ENCODE measurements at places on chromosomes 16 and 17.
A peak's percentile ranks its signal among the peaks of the same experiment; 100 is the strongest.

DNA sequence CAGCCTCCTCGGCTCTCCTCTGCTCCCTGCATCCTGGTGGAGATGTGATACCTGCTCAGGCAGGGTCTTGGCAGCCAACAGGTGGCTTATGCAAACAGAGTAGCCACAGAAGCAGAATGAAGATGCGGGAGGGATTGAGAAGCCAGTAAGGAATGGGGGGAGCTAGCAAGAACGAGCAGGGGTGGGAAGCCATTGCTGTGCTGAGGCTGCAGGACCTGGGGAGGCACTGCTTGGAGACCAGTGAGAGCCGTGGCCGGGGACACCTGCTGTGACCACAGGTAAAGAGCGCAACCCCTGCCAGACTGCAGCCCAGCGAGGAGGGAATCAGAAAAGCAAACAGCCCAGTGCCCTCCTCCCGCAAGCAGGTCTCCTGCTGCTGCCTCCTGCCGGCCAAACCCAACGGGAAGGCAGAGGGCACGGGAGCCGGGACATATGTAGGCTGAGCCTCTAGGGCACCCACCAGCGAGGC, 14.7 kb downstream of the AIPL1 start:
- no peak for DNase-seq

- DNase-seq: no peak
Observed at GRCh38 chr17:59355030-59355701, 23.7 kb downstream of the YPEL2 start.

- peak; percentile 87 for DNase-seq
Observed at GRCh38 chr16:57260294-57260929, 15.4 kb downstream of the ARL2BP start.

- peak; percentile 29 for DNase-seq
Observed at GRCh38 chr17:10745231-10745630, 15.4 kb upstream of the TMEM220 start.

DNA sequence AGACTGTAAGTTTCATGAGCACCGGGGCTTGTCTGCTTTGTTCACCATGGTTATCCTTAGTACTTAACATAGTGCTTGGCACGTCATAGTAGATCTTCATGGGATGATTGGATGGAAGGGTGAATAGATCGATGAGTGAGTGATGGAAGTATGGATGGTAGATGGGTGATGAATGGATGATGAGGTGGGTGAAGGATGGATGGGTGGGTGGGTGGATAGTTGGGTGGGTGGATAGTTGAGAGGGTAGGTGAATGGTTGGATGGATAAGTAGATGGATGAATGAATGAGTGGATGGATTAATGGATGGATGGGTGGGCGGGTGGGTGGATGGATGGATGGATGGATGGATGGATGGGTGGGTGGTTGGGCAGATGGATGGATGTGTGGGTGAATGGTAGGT, 133.2 kb upstream of the PLCG2 start:
- no peak for DNase-seq

GRCh38 chr17:33038740-33039139, 47.1 kb downstream of the SPACA3 start:
- no peak for DNase-seq

GRCh38 chr17:48037036-48037837, at the start of gene COPZ2:
Gene COPZ2, minus strand, starts transcription at chr17:48037797. Its CDS starts 20 bp downstream, at chr17:48037777.
- DNase-seq: no peak

- DNase-seq: peak; percentile 88
Observed at GRCh38 chr16:74577882-74578366, 29.0 kb downstream of the GLG1 start.

DNA sequence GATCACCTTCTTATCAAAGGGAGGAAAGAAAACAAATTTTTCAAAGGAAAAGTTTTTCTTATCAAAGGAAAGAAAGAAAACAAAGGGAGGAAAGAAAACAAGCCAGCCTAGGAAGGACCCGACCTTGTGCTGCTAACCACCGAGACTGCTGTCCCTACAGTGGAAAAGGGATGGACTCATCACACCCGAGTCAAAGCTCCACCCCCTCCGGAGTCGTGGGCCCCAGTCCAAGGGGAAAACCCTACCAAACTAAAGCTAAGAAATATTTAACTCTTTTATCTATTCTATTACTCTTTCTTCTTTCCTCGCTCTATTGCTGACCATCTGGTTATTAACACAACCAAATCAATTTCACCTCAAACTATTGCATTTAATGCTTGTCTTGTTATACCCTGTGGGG, 6.1 kb upstream of the ENDOV start:
- DNase-seq: no peak

GRCh38 chr17:50026837-50027171, 29.1 kb upstream of the ITGA3 start:
- peak; percentile 89 for DNase-seq

GRCh38 chr17:61806936-61807335, 56.4 kb downstream of the BRIP1 start:
- DNase-seq: no peak

- DNase-seq: no peak
Observed at GRCh38 chr16:8958344-8959167, 5.2 kb downstream of the USP7 start.

GRCh38 chr16:81698310-81698641, 80.8 kb upstream of the PLCG2 start:
- no peak for DNase-seq

DNA sequence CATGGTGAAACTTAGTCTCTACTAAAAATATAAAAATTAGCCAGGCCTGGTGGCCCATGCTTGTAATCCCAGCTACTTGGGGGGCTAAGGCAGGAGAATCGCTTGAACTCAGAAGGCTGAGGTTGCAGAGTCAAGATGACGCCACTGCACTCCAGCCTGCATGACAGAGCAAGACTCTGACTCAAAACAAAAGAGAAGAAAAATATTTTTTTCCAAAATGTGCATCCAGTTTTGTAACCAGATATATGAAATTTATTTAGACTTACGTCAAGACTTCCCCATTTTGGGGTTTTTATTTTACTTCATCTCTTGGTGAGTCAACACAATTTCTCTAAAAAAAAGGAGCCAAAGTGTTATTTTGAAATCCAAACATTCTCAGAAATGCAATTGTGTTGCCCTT, 5.5 kb upstream of the TM4SF5 start:
- no peak for DNase-seq

DNA sequence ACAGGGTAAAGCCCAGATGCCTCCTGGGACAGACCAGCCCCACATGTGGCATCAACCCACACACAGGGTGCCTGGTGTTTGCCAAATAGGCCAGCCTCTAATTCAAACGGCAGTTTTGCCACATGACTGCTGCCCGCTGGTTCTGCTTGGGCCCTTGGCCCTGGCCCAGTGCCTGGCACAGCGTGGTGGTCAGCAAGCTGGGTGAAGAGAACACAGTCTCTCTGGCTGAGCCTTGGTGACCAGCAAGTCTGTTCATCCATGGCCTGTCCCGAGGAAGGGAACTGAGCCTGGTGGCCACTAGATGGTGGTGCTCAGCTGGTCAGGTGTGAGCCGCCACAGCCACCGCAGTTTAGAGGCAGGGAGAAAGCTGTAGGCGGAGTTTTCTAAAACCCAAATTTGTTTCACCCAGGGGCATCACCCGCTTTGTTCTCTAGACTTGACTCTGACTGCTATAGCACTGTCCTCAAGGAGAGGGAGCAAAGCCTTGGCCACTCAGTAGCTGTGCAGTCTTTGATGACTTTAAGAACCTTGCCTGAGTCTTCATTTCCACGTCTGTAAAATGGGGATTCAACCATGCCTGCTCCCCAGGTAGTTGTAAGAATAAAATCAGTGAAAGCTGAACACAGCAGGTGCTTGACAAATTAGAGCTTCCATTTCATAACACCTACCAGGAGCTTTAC, 4.7 kb upstream of the GFAP start:
- peak; percentile 70 for DNase-seq

DNA sequence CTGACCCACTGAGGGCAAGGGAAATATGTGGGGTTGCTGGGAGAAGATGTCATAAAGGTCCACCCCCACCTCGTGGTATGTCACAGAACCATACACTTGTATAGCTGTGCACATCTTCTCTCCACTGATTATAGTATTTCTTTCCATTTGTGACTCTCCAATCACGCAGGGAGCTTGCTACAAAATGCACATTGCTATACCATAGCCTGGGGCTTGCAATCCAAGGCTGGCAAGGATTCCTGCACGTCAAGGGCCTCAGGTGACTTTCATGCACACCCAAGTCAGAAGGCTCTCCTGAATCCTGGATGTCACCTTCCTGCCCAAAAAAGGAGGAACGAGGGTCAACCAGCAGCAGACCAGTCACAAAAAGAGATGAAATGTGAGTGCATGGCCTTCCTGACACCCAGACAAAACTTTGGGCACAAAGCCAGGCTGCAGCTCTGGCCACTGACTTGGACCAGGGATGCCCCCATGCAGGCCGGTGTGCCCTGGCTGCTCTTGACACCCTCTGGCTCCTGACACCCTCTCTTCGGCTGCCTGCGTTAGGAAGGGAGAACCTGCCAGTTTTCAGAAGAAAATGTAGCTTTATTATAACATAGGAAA, 12.1 kb downstream of the TBC1D26 start:
- DNase-seq: no peak

- peak; percentile 33 for DNase-seq
Observed at GRCh38 chr16:56807011-56807675, 57.9 kb upstream of the SLC12A3 start.

GRCh38 chr16:61547626-61548025, 488.6 kb downstream of the CDH8 start:
- DNase-seq: no peak

DNA sequence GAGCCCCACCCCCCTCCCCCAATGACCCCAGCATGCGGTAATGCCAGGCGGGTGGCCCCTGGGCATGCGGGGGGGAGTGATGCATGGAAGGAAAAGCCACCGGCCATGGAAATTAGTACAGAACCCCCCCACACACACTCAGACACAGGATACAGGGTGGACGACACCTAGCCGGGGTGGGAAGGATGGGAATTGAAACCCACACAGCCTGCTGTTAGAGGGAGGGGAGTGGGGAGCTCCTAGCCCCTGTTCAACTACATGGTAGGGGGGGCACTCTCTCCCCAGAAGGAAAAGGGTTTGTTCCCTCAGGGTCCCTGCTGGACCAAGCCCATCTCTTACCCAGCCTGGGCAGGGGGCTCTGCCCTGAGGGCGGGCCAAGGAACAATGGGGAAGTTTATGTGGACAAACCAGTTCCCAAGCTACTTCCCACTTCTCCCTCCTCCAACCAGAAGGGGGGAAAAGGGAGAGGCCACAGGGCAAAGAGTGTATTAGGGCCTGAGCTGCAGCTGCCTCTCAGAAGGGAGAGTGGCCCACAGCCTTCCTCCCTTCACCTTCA, 5.2 kb downstream of the TMUB2 start:
- no peak for DNase-seq

GRCh38 chr16:28511801-28512789, 5.5 kb upstream of the IL27 start:
- DNase-seq: no peak

- no peak for DNase-seq
Observed at GRCh38 chr17:36813957-36814563, 123.2 kb upstream of the LHX1 start.

DNA sequence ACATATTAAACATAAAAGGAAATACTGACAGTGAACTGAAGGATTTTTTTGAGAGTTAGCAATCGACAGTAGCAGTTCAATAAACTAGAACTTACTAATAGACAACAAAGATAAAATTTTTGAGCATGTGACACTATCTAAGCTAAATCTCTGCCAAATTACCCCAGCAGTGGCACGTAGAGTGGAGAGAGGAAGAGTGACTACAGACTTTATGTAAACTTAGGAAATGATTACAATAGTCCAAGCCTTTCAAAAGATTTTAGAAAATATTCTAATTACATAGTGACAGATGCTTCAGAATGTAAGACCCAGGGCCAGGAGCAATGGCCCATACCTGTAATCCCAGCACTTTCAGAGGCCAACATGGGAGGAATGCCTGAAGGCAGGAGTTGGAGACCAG, 52.4 kb downstream of the CFDP1 start:
- DNase-seq: peak; percentile 55

DNA sequence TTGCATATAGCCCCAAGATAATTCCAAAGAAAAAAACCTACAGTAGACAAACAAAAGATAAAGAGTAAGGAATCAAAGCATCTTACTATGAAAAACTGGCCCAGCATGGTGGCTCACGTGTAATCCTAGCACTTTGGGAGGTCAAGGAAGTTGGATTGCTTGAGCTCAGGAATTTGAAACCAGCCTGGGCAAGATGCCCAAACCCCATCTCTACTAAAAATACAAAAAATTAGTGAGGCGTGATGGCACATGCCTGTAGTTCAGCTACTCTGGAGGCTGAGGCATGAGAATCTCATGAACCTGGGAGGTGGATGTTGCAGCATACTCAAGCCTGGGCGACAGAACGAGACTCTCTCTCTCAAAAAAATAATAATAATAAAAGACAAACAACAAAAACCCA, 764.7 kb upstream of the KIF2B start:
- DNase-seq: peak; percentile 26

- no peak for DNase-seq
Observed at GRCh38 chr16:35745821-35746248, 2286.4 kb downstream of the TP53TG3F start.

GRCh38 chr17:66355510-66355909, 53.1 kb downstream of the PRKCA start:
- DNase-seq: no peak

DNA sequence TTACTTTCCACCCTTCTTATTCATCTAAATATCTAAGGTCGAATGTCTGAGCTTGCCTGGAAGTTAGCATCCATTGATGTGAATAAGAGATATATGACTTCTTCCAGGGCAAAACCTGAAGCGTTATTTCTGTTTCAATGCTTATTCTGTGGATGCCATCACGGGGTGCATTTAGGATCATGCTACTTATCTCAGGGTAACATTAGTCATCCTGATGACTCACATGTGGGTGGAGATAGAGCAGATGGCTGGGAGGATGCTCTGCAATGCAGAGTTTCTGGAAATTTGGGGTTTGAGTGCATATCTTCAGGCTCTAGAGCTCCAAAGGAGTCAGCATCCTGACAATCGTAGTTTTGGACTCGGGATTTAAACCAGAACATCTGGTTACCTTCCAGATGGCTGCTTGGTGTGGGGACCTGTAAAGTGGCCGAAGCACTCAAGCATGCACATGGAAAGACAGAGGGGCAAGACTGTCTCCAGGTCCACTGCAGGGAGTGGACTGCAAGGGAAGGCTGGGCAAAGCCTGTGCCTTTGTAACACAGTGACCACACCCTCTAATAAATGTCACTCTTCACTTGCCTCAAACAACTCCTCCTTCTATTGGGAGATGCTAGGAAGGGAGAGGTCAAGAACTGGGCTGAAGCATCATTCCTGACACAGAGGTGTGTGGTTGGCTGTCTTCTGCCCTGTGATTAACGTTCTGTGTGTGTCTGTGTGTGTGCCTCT, 175.2 kb upstream of the SALL1 start:
- peak; percentile 46 for DNase-seq

DNA sequence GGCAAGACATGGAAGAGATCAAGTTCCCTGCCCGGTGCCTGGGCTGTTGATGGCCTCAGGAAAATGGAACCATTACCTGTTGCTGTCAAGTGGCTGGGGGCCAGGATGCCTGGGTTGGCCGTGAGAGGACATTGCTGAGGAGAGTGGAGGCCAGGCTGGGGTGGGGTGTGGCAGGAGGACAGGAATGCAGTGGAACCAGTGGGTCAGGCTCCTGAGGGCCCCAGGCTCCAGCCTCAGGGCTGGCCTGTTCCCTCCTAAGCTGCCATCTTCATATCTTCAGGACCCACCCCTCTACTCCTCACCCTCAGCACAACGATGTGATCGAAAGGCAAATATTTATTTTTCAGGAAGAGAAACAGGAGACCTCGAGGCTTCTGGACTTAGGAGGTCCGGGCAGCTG, 8.5 kb upstream of the YPEL3 start:
- no peak for DNase-seq

Measured in bronchial epithelial cell (primary cell).